CD4-positive, alpha-beta T cell treated with Interleukin-15 for 4 hours (primary cell): ENCODE measurements at places on chromosomes 6 and 20.
A peak's percentile ranks its signal among the peaks of the same experiment; 100 is the strongest.

GRCh38 chr20:22583773-22584521, 425 bp downstream of the FOXA2 start:
- no peak for DNase-seq

- DNase-seq: no peak
Observed at GRCh38 chr6:11648436-11648775, 110.9 kb downstream of the TMEM170B start.

- no peak for DNase-seq
Observed at GRCh38 chr6:111474106-111474505, 8.9 kb downstream of the REV3L start.

DNA sequence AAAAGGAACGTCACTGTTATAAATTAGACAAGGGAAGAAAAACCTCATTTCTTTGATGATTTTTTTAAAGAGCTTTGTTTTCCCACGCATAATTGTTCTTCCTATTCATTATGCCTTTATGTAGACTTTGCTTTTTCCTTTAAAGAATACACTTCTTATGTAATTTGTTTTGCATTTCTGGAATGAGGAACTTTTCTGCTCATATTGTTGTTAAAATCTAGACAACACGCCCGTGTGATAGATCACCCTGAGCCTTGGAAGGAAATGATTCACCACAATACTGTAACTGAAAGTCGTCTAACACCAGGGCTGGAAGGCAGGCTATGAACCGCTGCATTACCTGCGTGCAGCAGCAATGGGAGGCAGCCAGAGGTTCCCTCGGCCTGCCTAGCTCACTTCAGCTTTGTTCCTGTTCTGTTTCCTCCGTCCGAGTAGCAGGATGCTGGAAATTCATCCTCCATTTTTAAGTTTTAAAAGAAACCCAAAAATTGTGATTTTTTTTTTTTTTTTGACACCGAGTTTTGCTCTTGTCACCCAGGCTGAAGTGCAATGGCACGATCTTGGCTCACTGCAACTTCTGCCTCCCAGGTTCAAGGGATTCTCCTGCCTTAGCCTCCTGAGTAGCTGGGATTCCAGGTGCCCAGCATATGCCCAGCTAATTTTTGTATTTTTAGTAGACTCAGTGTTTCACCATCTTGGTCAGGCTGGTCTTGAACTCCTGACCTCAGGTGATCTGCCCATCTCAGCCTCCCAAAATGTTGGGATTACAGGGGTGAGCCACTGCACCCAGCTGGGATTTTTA, 49.6 kb upstream of the ZNF217 start:
- peak; percentile 83 for DNase-seq

GRCh38 chr6:102813489-102814275, 1420.2 kb downstream of the GRIK2 start:
- DNase-seq: no peak

DNA sequence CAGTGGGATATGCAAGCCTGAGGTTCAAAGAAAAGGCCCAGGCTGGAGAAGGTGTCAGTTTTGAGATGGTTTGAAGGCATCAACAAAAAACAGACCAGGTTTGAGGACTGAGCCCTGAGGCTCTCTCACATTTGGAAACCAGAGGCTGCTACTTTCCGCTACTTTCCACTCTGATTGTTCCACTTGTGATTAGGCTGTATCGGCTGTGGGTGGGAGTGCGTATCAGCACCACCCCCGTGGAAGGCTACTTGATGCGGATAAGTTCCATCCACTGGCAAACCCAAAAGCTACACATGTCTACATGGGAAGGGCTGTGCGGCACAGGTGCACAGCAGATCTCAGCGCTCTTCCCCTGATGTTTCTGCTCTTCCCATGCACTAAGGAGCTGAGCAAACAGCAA, 198.7 kb downstream of the GMPR start:
- no peak for DNase-seq

DNA sequence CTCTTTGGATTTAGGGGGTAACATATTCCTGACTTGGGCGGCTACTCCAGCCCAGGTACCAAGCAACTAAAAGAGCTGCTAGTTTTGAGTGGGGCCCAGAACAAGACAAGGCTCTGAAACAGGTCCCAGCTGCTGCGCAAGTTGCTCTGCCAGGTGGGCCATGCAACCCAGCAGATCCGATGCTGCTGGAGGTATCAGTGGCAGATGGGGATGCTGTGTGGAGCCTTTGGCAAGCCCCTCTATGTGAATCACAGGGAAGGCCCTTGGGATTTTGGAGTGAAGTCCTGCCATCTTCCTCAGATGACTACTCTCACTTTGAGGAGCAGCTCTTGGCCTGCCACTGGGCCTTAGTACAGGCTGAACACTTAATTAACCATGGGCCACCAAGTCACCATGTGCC, 43.7 kb upstream of the VSX1 start:
- no peak for DNase-seq

DNA sequence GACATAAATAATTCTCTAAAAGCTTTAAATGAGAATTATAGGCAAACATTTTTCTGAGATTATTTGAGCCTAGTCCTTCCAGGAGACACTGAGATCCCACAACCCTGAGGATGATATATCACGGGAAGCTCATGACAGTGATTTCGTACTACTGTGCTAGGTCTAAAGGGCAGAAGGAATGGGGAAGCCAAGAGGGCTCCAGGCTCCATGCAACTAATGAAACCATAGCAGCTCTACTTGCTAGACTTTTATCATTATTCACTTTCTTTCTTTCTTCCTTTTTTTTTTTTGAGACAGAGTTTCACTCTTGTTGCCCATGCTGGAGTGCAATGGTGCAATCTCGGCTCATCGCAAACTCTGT, 57.3 kb upstream of the SGK1 start:
- DNase-seq: no peak

DNA sequence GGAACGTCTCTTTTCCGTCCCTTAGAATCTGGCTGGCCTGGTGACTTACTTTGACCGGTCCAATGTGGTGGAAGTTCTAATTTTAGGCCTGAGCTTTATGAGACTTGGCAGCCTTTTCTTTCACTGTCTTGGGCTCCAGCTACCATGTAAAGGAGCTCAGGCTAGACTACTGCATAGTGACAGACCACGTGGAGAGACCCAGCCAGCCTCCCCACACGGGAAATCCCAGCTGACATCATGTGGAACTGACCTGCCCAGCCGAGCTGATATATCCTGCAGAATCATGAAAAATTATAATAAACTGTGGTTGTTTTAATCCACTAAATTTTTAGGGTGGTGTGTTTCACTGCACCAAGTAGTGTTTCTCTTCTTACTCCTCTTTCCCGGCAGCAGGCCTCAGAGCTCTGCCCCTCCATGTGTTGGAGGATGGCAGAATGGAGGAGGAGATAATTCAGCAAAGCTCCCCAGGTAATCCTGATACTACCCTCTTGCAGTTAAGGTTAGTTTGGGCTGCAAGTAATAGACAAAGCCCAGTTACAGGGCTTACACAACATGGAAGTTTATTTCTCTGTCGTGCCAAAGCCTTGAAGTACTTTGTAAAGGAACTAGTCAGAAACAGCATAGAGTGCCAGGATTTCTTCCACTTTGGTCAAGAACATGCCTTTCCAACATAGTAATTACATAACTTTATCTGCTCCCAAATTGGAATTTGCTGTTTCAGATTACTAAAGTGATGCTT, 87.5 kb downstream of the SH3BGRL2 start:
- no peak for DNase-seq

GRCh38 chr6:157054531-157054979, 268.8 kb downstream of the TMEM242 start:
- DNase-seq: peak; percentile 57

GRCh38 chr6:133802861-133803260, 86.1 kb upstream of the TCF21 start:
- DNase-seq: no peak

DNA sequence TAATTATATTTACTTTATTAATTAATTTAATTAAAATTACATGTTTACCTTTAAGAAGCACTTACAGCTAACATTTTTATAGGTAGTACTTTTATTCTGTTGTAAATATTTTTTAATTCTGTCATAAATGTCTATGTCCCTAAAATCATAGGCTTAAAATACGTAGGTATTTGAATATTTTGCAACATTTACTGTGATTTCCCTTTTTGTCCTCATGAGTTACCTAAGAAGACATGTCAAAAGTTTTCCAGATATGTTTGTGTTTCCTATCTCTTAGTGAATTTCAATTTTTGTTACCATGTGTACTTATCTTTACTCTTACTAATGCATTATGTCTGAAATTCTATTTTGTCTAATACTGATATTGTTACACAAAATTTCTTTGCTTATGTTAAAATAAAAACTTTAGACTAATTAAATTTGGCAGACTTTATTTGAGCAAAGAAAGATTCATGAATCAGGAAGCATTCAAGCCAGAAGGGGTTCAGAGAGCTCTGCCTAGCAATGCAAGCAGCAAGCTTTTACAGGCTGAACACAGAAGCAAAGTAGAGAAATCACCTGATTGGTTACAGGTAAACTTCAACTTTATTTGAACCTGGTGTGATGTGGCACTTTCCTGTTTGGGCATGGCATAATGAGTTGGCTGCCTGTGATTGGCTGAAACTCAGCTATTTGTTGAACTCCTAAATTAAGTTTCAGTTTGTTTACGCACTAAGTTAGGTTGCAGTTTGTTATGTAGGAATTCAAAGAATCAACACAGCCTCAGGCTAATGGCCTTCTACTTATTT, 123.2 kb upstream of the TMEM170B start:
- DNase-seq: peak; percentile 66

- DNase-seq: no peak
Observed at GRCh38 chr6:107699697-107700325, 124.3 kb downstream of the SCML4 start.

- no peak for DNase-seq
Observed at GRCh38 chr20:58697201-58697866, 4.7 kb downstream of the NPEPL1 start.

GRCh38 chr20:56222201-56222600, 26.3 kb upstream of the MC3R start:
- DNase-seq: no peak

GRCh38 chr20:47274401-47275108, 81.9 kb downstream of the ZMYND8 start:
- DNase-seq: peak; percentile 49

DNA sequence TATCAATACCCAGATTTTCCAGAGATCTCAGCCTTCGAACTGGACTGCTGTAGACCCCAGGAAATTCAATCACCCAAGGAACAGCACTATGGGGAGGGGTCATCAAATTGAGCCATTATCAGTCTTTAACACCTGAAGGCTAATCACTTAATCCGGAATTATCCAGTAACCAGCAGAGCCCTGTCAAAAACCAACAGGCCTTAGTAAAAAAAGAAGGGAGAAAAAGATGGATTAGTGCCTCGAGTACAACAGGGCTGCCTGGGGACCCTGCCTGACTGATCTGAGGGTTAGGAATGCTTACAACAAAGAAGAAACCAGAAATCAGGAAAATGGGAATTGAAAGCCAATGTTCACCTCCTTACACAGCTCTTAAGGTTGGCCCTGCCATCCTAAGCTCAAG, 7.6 kb downstream of the RRAGD start:
- DNase-seq: no peak

DNA sequence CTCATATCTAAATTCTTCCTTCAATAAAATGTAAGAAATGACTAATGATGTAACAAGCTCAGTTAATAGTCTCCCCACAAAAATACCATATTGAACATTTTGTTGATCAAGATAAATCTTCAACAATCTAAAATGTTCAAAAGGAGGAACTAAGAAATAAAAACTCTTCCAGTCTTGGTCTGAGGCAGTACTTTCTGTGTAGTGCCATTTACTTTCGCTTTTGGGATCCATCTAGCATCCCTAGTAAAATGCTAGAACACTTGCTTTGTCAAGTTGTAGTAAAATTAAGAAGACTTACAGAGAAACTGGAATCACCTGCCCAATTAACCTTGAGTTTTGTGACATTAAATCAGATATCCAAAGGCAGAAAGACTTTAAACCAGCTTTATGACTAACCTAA, 246.4 kb downstream of the KHDRBS2 start:
- no peak for DNase-seq

GRCh38 chr6:54002116-54002515, 109.1 kb upstream of the MLIP start:
- DNase-seq: no peak

GRCh38 chr20:39480276-39481043, 518.3 kb downstream of the DHX35 start:
- DNase-seq: no peak

DNA sequence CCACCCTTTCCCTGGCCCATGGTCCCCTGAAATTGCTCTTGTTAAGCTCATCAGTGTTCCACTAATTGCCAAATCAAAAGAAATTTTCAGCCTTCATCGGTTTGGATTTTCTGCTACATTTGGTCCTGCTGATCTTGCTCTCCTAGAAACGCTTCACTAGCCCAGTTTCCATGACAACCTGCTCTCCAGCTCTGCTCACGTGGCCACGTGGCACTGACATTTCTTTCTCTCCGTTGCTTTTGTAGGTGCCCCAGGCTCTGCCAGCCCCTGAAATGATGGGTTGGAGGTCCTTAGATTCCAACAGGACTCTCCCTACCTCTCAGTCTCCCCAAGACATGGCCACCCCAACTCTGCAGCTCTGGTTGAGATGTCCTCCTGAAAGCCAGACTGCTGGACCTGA, 45.8 kb upstream of the NNAT start:
- DNase-seq: no peak

GRCh38 chr6:36769183-36769675, 70.0 kb downstream of the CPNE5 start:
- no peak for DNase-seq

DNA sequence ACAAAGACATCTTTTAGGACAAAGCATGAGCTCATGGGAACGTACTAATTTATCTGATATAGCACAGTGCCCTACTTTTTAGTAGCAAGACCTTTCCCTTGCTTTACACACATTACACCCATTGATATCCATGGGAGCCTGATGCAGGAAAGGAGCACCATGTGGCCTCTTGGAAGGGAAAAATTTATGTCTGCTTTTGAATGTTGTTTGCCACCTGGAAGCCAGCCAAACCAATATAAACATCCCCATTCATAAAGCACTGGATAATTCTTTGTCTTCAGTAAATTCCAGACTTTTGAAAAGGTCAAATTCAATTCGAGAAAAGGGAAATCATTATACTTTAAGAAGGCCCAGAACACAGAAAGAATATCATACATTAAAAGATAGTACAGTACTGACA, 152.3 kb upstream of the BEND6 start:
- DNase-seq: no peak

- no peak for DNase-seq
Observed at GRCh38 chr6:166058064-166058739, 109.4 kb downstream of the TBXT start.

- DNase-seq: no peak
Observed at GRCh38 chr6:56241124-56241802, 6.1 kb downstream of the COL21A1 start.

- DNase-seq: no peak
Observed at GRCh38 chr6:128600397-128600951, 80.1 kb upstream of the PTPRK start.

DNA sequence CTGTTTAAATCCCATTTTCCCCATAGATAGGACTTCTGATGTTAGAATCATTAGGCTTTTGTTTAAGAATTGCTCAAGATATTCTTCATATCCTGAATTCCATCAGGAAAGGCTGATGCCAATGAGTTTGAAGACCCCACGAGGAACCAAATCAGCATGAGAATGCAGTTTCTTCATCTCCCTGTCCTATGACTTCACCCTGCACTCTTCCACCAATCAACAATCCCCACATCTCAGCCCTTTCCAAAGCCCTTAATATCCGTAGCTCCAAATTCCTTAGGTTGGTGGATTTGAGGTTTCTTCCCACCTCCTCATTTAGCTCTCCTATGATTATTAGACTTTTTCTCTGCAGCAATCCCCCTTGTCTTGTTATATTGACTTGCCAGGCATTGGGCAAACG, 88.3 kb upstream of the PRND start:
- DNase-seq: no peak
